ENCODE measurements at places on chromosomes 7 and 10.

DNA sequence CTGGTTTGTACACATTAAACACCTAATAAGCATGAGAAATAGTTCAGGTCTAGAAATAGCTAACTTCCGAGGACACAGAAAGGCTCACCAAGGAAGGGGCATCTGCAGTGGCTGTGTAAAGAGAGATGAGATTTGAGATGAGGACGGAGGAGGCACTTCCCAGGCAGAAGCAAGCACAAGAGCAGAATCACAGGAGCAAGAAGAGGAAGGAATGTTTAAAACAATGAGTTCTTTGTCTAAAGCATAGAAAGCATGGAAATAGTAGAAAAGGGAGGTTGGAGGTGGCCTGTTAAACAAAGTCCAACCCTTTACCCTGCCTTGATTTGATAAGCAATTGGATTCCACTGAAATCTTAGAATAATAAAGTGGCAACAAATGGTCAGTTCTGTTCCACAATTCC, 11.6 kb upstream of the PON3 start:
- no peak for DNase-seq

DNA sequence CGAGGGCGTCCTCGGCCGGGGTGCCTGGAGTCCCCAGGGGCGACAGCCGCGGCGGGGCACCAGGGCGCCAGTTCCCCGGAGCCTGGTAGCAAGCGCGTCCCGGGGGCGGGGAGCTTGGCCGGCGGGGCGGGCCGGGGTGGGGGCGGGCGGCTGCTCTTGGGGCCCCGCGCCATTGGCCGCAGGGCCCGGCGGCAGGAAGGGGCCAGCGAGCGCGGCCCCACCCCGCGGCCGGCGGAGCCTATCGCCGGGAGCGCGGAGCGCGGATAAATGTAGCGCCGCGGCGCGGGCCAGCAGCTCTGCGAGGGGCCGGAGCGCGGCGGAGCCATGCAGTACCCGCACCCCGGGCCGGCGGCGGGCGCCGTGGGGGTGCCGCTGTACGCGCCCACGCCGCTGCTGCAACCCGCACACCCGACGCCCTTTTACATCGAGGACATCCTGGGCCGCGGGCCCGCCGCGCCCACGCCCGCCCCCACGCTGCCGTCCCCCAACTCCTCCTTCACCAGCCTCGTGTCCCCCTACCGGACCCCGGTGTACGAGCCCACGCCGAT, at the start of gene HHEX:
Gene HHEX, plus strand, starts transcription at position 293 of the 548 bp plus-strand sequence. Its CDS starts 32 bp downstream, at position 325.
- DNase-seq = peak; percentile 88

DNA sequence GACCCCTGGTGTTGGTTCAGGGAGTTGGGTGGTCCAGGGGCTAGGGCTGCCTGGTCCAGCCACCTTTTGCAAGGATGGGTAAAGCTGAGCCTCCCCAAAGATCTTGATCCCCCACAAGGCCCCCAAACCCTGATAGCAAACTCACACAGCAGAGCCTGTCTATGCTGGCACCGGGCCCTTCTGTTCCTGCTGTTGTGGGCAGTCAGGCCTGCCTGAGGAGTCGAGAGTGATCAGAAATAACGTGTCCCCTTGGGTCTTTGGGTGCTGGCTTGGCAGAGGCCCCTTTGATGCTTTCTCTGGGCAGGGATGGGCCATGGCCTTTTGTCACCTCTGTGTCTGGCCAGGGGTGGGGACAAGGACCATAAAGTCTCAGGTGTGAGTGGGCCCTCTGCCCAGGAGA, 715 bp upstream of the MUC12 start:
- peak; percentile 18 for DNase-seq

DNA sequence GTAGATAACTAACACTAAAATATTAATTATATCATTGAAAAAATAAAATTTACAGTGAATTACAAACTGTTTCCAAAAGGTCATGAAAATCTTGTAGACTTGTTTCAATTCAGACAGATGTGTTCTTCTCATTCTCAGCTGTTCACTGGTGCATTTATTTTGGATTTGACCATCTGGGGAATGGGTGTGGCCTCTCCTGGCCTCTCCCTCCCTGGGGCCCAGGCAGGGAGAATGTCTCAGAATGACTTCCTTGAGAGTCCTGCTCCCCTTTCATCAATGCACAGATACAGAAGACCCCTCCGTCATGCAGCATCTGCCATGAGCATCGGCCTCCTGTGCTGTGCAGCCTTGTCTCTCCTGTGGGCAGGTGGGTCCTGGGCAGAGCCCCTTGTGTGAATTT, 192.8 kb upstream of the PRSS58 start:
- DNase-seq = no peak

GRCh38 chr10:103451091-103451813, 918 bp downstream of the CALHM2 start:
- peak; percentile 69 for DNase-seq

- DNase-seq = peak; percentile 15
Observed at GRCh38 chr10:59965899-59966650, 59.7 kb upstream of the CCDC6 start.

- DNase-seq = peak; percentile 61
Observed at GRCh38 chr7:93178213-93178612, 30.0 kb upstream of the SAMD9L start.

GRCh38 chr7:91228327-91228726, 35.9 kb upstream of the FZD1 start:
- no peak for DNase-seq

DNA sequence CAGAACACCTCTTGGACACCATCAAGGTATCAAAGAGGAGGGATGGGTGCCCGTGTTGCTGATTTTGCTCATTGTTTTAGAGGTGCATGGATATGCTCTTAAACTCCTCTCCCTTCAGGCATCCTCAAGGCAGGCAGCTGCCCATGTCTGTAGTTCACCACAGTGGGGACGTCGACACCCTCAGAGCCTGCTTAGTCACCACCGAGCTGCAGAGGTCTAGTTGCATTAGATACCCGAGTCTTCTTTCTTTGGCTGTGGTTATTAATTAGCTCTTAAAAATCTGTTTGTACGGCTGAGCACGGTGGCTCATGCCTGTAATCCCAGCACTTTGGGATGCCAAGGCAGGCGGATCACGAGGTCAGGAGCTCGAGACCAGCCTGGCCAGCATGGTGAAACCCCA, 24.7 kb upstream of the TSPAN13 start:
- DNase-seq = no peak

DNA sequence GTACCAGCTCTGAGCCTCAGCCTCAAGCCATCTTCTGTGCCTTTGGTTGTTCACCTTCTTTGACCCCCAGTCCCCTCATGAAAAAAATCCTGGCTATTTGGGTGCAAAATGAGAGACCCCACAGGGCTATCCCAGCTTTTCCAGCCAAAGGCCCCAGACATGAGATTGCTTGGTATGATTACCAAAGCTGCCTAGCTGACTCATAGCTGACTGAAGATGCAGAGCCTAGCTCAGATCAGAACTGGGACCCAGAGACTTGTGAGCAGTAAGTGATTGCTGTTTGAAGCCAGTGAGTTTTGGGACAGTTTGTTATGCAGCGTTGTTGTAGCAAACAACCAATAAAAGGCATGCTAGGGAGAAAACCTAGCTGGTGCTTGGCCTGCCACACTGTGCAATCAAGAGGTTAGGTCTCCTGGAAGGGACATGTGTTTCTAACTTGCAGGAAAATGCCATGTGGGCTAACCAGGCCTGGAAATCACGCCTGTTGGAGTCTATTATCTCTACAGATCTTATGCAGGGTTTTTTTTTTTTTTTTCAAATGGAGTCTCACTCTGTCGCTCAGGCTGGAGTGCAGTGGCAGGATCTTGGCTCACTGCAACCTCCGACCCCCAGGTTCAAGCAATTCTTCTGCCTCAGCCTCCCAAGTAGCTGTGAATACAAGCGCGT, 48.0 kb upstream of the DAGLB start:
- no peak for DNase-seq

DNA sequence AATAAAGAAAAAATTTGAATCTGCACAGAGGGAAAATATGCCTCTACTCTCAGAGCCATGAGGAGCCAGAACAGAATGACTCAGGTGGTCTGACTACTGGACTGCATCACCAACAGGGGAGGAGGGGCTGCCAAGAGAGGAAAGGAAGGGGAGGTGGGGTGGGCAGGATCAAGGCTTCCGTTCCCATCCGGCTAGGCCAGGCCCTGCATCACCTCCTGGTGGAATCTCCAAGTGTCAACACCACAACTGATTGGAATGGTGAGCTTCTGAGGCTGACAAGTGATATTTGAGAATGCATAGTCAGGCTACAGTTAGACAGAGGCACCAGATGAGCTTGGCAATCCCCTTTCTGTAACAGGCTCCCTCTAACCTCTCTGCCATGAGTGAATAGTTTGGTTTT, 10.4 kb upstream of the GPR26 start:
- DNase-seq = no peak
